ENCODE measurements at places on chromosomes 4 and X.

GRCh38 chrX:125205133-125205917 lies 114.3 kb upstream of the TEX13C start:
- no peak for DNase-seq

DNA sequence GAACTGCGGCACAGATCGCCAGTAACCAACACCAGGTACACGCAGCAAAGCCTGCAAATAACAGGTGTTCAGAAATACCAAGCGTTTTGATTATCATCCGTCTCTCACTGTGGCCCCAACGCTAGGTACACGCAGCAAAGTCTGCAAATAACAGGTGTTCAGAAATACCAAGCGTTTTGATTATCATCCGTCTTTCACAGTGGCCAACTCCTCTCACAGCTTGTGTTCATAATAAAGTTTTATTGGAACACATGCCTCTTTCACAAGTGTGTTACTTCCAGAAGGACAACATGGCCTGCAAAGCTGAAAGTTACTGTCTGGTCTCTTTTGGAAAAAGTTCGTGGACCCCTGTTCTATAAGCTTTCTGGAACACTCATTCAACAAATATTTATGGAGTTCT lies 153.1 kb downstream of the AFAP1 start:
- DNase-seq, result no peak

- no peak for DNase-seq
These were observed 56.1 kb downstream of the PPP3CA start for GRCh38 chr4:101291198-101291597.

GRCh38 chr4:70666369-70666768 lies at the start of gene JCHAIN:
Gene JCHAIN (minus strand): TSS chr4:70666508. CDS start chr4:70666490, 18 bp downstream.
- DNase-seq, result no peak

- DNase-seq, result no peak
These were observed 207.8 kb upstream of the DCAF8L1 start for GRCh38 chrX:28189011-28189410.

GRCh38 chr4:48654015-48654664 lies 125.9 kb downstream of the FRYL start:
- no peak for DNase-seq

- no peak for DNase-seq
These were observed 65.5 kb downstream of the GLRA3 start for GRCh38 chr4:174763454-174764104.

GRCh38 chrX:24002167-24002566 lies 24.8 kb downstream of the KLHL15 start:
- no peak for DNase-seq

DNA sequence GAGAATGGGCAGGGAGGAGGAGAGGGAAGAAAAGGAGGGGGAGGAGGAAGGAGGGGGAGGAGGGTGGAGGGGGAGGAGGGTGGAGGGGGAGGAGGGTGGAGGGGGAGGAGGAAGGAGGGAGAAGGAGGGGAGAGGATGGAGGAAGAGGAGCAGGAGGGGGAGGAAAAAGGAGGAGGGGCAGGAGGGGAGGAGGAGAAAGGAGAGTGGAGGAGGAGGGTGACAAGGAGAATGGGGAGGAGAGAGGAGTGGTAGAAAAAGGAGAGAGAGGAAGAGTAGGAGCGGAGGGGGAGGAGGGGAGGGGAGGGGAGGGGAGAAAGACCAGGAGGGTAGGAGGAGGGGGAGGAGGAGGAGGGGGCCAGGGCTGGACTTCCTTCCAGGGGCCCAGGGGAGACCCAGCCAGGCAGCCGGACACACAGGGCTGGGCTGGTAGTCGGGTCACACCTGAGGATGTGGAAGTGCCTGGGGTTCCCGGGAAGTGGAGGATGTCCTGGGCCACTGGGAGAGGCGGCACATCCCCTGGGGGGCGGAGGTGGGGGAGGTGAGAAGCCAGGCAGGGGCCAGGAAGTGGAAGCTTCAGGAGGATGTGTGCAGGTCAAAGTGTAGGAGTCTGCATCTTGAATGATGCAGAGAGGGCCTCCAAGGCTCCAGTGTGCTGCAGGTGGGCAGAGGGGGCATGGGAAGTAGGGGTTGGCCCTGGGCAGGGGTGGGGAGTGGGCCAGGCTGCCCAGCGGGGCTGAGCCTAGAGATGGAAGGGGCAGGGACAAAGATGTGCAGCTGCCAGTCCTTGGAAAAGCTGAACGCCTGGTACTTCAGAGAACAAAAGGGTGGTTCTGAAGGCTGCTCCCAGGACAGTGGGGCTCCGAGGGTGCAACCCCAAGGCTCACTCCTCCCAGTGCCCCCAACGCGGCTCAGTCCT lies 18.8 kb downstream of the IL3RA start:
- no peak for DNase-seq

DNA sequence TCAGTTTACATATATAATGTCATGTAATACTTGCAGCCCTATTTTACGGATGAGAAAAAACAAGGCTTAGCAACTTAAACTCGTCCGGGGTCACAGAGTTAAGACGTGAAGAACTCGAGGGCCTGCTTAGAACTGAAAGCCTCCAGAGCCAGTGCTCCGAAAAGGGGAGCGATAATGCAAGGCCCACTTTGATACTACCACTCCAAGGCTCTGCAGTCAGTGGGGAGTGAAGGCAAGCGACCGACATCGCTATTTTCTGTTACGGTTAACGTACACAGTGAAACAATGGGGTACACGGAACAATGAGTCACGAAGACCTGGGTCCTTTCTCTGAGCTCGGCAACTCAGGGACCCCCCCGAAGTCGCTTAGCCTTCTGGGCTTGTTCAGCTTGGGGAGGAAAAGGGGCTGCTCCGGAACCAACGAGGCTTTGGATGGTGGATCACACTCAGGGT lies 965 bp downstream of the PPA2 start:
- no peak for DNase-seq

- DNase-seq, result no peak
These were observed 130.5 kb downstream of the SMIM20 start for GRCh38 chr4:26044524-26044923.

DNA sequence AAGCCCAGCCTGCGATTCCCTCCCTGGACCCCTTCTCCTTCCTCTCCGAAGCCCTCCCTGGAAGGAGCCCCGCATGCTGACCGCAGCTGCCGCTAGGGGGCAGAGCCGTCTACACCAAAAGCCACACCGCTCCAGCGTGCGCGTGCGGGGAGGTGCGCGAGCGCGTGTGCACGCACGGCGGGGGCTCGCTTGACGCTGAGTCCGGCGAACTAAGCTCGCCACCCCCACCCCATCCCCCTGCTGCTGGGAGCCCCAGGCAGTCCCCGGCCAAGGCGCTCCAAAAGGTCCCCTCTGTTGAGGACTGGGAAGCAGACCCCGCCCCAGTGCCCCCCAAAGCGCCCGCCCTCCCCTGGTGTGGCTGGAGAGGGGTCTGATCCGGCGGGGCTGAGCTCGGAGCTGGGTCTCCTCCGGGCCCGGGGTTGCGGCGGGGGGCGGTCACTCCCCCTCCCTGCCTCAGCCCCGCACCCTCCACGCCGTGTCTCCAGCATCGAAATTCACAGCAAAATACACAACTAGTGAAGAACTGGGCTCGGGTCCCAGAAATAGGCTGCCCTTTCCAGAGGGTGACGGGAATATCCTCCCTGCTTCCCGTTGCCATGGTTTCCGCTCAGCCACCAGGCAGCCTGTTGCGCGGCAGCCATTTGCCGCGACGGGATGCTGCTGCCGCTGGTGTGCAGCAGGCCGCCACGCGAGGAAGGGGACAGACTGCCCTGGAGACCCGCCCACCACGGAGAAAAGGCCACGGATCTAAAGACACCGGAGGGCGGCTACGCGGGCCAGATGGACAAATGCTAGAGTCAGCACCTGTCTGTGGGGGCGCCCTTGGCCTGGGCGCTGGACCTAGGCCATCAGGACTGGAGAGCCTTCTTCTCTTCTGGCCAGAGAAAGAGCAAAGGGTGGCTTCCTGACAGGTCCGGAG lies 11.2 kb upstream of the CCNQ start:
- no peak for DNase-seq

GRCh38 chrX:94751611-94752010 lies 1077.6 kb downstream of the FAM133A start:
- no peak for DNase-seq

DNA sequence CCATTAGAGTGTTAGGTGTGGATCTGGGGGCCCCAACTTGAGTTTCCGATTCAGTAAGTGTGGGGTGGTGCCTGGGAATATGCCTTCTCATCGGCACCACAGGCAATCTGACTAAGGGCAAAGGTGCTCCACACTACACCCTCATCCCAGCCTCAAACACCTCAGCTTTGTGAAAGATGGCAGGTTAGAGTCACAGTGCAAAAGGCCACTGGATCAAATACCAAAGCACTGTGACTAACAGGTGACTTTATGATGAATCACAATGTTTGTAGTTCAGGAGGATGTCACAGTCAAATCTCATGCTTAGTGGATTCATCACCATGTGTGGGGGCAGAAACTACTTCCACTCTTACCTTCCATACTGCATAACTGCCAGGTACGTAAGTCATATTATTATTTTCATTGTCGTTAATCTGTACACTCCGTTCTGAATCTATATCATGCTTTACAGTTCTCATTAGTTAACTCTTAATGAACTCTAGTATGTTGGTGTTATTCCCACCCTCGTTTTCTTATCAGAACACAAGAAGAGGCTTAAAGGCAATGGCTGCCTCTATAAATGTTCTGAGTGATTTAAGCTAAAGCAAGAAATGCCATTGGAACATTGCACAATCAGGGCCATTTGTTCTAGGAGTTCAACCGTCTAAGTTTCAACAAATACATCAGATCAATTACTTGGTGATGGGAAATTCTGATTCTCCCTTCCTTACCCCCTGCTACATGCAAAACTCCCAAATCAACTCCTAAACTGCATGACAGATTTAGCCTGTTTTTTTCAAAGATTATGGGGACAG lies 50.2 kb downstream of the PRKG2 start:
- DNase-seq, result no peak

- no peak for DNase-seq
These were observed 64.1 kb downstream of the USP11 start for GRCh38 chrX:47296766-47297365.

GRCh38 chrX:130916636-130917422 lies 13.8 kb upstream of the ENOX2 start:
- no peak for DNase-seq

DNA sequence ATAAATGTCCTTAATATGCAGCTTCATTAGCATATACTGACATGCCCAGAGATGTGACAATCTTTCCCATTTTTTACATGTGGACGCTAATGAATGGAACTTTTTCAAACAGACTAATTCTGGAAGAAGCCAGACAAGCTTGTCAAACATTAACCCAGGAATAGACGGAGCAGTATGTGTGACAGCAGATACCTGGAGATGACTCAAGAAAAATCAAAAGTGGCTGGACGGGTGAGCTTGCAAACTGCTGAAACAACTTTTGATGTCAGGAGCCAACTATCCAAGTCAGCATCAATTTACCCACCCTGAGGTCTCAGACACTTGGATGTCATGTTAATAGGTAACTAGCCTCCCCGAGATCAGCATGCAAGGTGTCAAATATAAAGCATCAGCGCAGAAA lies 183.0 kb downstream of the PACRGL start:
- DNase-seq, result no peak

DNA sequence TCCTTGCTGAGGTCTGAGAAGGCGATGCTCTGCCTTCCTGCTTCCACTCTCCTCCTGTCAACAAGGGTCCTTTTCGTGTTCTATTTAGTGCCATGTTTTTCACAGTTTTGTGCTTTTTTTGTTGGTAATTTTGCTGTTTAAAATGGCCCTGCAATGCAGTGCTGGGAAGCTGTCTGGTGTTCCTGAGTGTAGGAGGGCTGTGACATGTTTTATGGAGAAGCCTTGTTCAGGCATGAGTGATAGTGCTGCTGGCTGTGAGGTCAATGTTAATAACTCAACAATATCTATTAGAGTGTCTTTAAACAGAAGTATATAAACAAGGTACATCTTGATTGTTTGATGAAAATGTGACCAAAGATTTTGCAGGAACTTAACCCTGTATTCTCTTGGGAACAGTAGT lies 27.6 kb downstream of the CLCN4 start:
- no peak for DNase-seq

GRCh38 chr4:136841526-136841925 lies 690.8 kb downstream of the PCDH18 start:
- no peak for DNase-seq

- no peak for DNase-seq
These were observed 280.9 kb upstream of the RPS6KA3 start for GRCh38 chrX:20547611-20548051.

GRCh38 chr4:77818602-77819403 lies at the start of gene CNOT6L:
Gene CNOT6L (minus strand): TSS chr4:77819368. CDS start chr4:77819308, 60 bp downstream.
- DNase-seq, result peak; percentile 67

GRCh38 chrX:43971966-43972961 lies 926 bp downstream of the NDP start:
- DNase-seq, result no peak

GRCh38 chr4:90127223-90127705 lies at the start of gene CCSER1:
Gene CCSER1 (plus strand): TSS chr4:90127394.
- peak; percentile 25 for DNase-seq

DNA sequence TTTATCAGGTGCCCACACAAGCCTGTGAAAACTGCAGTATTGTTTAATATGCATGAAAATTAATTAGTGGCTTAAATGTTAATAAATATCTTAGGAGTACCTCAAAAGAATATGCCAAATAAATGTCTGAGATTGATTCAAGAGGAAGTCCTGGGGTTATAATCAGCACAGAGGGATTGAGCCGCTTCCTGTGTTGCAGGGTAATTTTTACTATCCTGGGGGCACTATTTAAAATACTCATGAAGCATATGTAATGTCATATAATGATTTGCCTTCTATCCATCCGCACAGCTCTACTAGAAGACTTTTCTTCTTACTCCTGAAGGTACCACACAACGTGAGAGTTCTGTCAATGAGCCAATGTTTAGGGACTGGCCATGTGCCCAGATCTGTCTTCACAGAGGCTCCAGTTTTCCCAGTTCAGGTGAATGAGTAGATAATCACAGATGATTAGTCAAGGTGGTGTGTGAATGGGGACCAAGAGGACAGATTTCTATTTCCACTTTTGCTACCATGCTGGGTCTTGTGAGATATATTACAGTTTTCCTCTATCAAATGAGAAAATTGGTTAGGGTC lies 233.3 kb downstream of the USP46 start:
- DNase-seq, result no peak

GRCh38 chrX:95907081-95907480 lies 777.6 kb upstream of the DIAPH2 start:
- DNase-seq, result no peak

- no peak for DNase-seq
These were observed 215.3 kb upstream of the CTSO start for GRCh38 chr4:156169011-156169410.

DNA sequence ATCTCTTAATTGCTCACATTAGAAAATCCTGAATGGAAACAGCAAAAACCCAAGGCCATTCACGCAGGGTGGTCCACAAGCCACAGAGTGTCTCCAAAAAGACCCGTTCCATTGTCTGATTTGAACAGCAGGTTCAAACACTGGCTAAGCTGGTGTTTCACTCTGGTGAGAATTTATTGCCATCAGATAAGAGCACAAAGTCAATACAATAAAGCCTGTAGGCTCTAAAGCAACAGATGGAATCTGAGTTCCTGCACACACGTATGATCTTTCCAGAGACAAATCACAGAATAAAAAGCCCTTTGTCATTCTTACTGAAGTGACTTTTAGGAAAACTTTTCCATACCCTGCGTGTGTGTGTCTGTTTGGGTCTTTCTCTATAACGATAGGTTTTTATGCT lies 5.1 kb upstream of the SFRP2 start:
- no peak for DNase-seq

Measured in esophagus squamous epithelium (tissue), 5 donors.